Fibroblast of the aortic adventitia (primary cell): ENCODE measurements at places on chromosomes 3 and 15. TPM values are rescaled to one million over a fixed set of nuclear protein-coding genes. Genes with fewer than 3 reads are reported as not detected.

DNA sequence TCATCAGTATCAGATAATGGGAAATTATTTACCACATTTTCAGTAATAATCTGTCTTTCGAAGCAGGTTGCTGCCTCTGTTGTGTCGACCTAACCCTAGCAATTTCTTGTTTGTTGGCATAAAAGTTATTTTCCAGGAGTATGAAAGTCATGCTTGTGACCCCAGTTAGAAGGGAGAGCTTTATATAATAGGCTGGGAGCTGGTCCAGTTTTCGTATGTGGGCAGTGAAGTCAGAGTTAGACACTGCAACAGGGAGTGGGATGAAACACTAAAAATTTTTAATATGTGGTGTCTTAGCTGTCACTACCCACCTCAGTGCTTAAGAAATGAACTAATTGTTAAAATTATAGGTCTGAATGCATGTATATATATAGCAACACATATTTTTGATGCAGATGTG, 348.5 kb downstream of the FEZF2 start:
- DNase-seq, result no peak

DNA sequence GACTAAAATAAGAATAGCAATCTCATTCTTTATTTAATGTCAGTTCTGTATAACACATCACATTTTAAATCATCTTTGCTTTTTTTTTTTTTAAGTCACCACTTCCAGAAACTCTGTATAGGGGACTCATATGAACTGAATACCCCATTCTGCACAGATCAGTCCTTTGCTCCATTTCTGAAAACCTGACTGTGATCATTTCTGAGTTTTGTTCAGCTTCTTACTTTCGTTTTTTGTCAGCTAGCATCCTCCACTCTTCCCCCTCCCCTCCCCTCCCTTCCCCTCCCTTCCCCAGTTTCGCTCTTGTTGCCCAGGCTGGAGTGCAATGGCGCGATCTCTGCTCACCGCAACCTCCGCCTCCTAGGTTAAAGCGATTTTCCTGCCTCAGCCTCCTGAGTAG, 49.8 kb upstream of the SGO1 start:
- no peak for DNase-seq

GRCh38 chr3:179324270-179324754, 1.5 kb downstream of the ZNF639 start:
- DNase-seq, result peak; percentile 35

DNA sequence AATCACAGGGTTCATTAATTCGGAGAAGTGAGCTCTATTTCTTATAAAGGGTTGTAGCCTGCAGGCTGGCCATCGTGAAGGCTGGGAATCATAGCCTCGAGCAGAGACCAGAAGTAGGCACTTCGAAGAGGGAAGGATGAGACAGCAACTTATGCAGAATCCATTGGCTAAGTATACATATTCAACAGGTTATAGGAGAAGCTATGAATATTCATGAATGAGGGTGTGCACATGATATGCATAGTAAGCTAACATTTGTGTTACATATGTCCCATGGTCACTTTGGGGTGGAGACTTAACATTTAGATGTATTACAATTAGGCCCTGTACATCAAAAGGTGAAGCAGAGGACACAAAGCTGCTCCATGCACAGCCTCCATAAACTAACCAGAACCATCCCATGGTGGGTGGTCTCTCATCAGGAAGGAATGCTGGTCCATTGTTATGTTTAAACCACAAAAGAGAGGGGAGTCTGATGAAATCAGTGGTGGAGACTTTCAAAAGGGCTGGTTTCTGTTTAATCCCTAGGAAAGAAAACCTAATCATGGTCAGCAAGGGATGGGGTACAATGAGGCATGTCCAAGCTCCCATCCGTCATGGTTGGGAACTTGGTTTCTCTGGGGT, 80.8 kb upstream of the FHIT start:
- no peak for DNase-seq

DNA sequence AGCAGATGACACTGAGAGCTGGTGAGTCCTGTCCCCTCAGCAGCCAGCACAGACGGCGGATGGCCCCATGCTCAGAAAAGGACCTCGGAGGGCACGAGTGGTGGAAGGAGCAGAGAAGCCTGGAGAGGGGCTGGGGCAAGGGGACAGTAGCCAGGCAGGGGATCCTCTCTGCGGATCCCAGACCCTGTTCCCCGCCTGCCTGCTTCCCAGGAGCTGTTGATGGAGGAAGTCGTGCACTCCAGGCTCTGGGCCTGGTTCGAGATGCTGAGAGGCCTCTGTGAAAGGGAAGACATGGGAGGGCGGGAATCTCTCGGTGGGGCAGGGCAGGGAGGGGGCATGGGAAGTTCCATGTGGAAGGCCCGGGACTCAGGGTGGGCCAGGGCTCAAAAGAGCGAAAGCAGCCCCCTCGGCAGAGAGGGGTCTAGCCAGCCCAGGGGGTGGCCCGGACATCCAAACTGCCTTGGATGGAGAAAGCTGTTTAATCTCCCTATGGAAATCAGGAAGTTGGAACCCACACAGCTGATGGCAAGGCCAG, 47.9 kb upstream of the MAGEF1 start:
- no peak for DNase-seq

DNA sequence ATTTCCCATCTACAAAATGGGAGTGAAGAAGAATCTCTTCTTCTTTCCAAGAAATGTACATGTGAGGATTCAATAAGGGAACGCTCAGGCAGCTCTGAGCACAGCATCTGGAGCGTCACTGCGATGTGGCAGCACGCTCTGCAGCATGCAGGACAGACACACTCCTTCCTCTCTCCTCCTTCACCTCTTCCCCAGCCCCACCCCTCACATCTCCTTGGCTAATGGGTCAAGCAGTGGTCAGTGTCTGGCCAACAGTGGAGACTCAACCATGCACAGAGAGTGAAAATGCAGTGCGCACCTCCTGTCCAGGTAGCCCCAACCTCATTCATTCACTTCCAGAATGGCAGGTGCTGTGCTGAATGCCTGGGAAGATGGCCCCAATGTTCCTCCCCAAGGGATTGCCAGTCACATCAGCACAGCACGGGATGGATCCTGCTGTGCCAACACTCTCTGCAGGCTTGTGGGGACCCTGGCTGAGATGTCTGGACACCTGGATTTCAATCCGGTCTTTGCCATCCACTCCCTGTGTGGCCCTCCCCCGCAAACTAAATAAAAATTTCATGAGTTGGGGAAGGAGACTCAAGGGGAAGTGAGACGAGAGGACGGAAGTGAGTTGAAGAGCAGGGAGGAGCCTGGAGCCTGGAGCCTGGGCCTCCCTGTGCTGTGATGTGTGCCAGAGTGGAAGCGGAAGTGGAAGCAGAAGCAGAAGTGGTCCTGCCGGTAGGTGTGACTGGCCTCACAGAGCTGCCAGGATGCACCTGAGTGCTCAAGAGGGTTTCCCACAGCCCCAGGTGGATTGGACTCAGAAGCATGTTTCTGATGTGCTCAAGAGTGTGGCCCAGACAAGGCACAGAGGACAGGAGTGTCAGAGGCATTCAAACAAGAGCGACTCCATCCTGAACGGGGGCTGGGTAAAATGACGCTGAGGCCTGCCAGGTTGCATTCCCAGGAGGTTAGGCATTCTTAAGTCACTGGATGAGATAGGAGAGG, 163.9 kb downstream of the SMAD6 start:
- DNase-seq, result no peak

DNA sequence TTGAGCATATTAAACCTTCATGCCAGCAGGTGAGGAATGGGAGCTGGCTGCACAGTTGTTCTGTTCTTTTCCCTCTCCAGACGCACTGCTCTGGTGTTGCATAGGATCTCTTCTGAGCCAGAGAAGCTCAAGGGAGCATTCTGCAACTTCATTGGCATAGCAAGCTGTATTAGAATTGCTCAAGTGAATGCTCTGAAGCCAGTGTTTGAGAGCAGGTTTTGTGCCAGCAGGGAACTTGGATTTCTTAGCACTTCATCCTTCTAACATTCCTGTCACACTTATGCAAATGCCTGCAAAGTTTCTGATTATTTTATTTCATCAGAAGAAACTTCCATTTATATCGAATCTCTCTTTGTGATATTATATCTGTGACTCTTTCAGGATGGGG, 366.6 kb downstream of the AGBL1 start:
- DNase-seq, result no peak

GRCh38 chr3:64533617-64534317, 154.0 kb downstream of the ADAMTS9 start:
- peak; percentile 88 for DNase-seq

Gene ZNF80
- total RNA-seq, result not detected in 2 replicates

Gene TIGIT
- 0.18 and 0.33 TPM in 2 replicates for total RNA-seq

Gene PIF1
- 2.0 and 7.4 TPM in 2 replicates for total RNA-seq

Gene RBPMS2
- total RNA-seq, result 0.09 TPM in 1 of 2 replicates, not detected in the other
